ENCODE measurements at places on chromosomes 1 and 21. TPM values are rescaled to one million over a fixed set of nuclear protein-coding genes. Genes with fewer than 3 reads are reported as not detected.

Gene VCAM1
- 0.83 TPM for total RNA-seq

Gene SGIP1
- total RNA-seq, result not detected

Gene S100A16
- total RNA-seq, result not detected

Gene RGS8
- total RNA-seq, result not detected

Gene VPS26C
- total RNA-seq, result 73.4 TPM

Gene SPRR2A
- total RNA-seq, result not detected

DNA sequence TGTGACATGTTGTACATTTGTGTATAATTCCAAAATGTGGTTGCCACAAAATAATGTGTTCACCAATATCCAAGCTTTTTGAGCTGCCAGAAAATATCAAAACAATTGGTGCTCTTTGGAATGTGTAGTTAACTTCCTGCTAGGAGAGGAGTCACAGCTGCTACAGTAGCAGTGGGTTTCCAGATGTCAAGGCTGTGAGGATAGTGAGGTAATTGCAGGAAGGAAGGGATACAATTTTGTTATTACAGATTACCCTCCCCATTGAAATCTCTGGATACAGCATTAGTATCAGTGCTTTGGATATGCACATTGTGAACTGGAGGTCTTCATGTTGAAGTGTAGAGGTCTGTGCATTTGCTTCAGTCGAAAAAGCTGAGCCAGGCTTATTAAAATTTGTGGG, 253.2 kb downstream of the PTPRC start:
- no peak for DNase-seq

GRCh38 chr1:109193653-109194590, 19.8 kb upstream of the SARS1 start:
- DNase-seq, result peak; percentile 77

GRCh38 chr1:163820766-163821165, 499.0 kb downstream of the NUF2 start:
- no peak for DNase-seq

DNA sequence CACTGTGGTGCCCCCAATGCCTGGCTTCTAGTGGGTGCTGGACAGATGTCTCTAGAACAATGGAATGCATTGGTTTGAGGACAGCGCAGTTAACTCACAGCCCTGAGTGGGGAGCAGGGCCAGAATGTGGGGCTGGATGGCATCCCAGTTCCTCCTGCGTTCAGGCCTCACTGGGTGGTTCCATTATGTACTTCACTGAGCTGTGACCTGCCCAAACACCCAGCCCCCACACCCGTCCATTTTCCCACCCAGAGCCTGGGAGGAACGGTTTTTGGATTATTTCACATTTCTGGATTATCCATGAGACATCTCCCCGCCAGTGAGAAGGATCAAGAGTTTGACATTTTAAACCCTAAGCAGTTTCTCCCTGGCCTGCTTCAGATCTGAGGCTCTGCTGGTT, 55.3 kb upstream of the WASF2 start:
- DNase-seq, result no peak

DNA sequence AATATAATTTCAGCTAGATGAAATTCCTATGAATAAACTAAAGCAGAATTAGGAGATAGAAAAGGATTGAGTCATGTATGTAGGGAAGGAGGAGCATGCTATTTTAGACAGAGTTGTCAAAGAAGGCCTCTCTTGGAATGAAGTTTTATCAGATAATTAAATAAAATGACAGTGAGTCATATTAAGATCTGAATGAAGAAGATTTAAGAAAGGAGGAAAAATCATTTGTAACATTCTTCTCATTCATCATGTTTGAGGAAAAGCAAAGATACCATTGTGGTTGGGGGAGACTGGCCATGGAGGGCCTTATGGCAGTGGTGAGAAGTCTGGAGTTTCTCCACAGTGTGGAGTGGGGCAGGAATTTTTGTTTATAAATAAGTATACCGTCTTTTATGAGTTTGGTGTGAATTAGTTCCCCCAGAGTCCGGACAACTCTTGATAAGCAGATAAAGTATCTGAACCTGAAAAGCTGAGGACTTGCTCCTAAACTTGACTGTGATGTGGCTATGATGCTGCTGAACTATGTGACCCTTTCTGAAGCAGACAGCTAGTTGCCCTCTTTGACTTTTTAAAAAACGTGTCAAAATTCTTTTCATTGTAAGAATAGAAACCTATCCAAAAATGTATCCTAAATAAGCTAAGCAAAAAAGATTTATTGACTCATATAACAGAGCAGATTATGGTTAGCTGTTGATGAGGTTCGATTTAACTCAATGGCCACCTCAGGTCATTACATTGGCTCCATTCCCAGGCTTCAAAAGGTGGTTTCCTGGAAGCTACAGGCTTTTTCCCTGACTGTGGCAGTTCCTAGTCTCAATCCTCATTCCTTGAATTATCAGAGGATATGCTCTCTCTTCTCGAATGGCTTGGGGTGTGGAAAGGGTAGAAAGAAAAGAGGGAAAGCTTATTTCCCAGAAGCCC, 90.8 kb downstream of the LHX9 start:
- no peak for DNase-seq

All from activated CD8-positive, alpha-beta T cell treated with anti-CD3 and anti-CD28 coated beads for 36 hours (primary cell).